ENCODE measurements at places on chromosomes 3 and 15.

- no peak for DNase-seq
Observed at GRCh38 chr3:54056521-54056920, 65.8 kb upstream of the CACNA2D3 start.

DNA sequence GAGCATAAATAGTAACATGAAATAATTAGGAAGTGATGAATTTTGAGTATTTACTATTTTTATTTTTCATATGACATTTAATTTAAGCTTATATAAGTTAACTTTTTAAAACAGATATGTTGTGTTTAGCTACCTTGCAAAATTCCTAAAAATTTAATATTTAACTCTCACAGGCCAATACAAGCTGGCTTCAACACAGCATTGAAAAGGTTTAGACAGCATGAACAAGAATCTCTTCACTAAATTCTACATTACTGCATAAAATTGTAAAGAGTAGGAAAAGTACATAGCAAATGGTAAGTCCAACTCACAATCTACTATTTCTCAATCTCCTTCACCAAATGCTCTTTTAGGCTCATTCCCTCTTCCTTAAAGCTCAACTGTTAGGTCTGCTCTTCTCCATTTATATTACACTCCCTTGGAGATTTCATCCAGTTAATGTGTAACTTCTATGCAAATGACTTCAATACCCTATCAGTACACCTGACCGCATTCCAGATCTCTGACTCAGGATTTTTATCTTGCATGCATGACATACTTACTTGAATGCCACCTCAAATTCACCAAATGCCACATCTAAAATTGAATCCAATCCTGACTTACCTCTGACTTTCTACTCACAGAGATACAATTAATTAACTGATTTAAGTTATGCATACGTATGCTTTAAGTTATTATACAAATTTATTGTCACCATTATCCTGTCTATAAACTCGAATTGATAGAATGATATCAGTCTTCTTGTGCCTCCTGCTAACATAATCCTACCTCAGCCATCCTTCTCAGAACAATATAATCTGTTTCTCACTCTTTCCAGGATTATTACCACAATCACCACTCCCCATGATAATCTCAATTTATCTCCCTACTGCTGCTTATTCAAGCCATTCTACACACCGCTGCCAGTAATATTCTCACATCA, 127.0 kb downstream of the STAG1 start:
- DNase-seq, result no peak

DNA sequence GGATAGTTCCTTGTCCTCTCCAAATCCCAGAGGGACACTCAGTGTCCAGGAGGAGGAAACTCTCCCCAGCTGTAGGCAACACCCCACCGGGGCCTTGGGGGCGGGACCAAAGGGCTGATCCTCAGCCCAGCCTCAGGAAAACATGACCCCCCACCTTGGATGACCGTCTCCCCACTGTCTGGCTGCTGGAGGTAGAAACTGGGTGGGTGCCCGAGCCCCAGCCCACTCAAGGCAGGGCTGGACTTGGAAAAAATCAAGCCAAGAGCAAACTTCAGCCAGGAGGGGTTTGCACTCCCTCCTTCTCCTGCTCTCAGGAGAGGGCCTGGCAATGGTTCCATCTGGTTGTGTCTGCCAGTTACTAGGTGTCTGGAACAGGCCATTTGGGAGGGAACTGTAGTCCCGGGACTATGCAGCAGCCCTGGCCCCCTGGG, 3.6 kb upstream of the RASL12 start:
- no peak for DNase-seq

- DNase-seq, result no peak
Observed at GRCh38 chr3:142963516-142964448, at the start of gene PAQR9. PAQR9 (minus strand) TSS chr3:142963674; CDS start chr3:142963336, 338 bp downstream.

GRCh38 chr15:66749841-66750575, 48.0 kb downstream of the SMAD6 start:
- no peak for DNase-seq

GRCh38 chr3:72738752-72739530, 109.3 kb downstream of the SHQ1 start:
- peak; percentile 57 for DNase-seq

DNA sequence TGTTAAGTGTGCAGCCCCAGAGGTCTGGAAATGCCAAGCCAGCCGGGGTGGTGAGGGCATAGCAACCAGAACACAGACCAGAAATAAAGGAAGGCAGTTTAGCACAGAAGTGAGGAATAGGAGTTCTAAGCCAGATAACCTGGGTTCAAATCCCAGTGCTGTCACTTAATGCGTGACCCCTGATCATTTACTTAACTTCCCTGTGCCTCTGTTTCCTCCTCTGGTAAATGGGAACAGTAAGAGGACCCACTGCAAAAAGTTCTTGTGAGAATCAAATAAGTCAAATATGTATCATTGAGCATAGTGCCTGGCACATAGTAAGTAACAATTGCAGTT, 125.2 kb upstream of the ARHGEF3 start:
- DNase-seq, result no peak

- DNase-seq, result no peak
Observed at GRCh38 chr3:10268116-10268515, 19.9 kb downstream of the TATDN2 start.

- no peak for DNase-seq
Observed at GRCh38 chr3:86438544-86438943, 552.4 kb downstream of the VGLL3 start.

- DNase-seq, result peak; percentile 86
Observed at GRCh38 chr3:184513276-184514170, 48.1 kb upstream of the EPHB3 start.

Measured in CD8-positive, alpha-beta memory T cell (primary cell).